CD14-positive monocyte (primary cell): ENCODE measurements at places on chromosomes 16 and 17. TPM values are rescaled to one million over a fixed set of nuclear protein-coding genes. Genes with fewer than 3 reads are reported as not detected.

DNA sequence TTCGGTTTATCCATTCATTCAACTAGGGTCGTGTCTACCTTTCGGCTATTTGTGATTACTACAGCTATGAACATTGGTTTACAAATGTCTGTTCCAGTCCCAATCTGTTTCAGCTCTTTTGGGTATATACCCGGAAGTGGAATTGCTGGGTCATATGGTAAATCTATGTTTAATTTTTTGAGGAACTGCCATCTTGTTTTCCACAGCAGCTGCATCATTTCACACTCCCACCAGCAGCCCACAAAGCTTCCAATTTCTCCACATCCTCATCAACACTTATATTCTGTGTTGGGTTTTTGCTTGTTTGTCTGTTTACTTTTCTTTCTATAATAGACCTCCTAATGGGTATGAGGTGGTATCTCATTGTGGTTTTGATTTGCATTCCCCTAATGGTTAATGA lies 48.7 kb upstream of the GINS3 start:
- no peaks in the 10 kb centered on the region for H3K36me3 ChIP-seq
- peaks cover 2% of the 10 kb centered on the region for H3K27me3 ChIP-seq
- H3K27ac ChIP-seq, result no peak overlapping the region
- no peaks in the 10 kb centered on the region for H3K4me1 ChIP-seq
- H3K4me3 ChIP-seq, result no peak overlapping the region
- no peak for DNase-seq

DNA sequence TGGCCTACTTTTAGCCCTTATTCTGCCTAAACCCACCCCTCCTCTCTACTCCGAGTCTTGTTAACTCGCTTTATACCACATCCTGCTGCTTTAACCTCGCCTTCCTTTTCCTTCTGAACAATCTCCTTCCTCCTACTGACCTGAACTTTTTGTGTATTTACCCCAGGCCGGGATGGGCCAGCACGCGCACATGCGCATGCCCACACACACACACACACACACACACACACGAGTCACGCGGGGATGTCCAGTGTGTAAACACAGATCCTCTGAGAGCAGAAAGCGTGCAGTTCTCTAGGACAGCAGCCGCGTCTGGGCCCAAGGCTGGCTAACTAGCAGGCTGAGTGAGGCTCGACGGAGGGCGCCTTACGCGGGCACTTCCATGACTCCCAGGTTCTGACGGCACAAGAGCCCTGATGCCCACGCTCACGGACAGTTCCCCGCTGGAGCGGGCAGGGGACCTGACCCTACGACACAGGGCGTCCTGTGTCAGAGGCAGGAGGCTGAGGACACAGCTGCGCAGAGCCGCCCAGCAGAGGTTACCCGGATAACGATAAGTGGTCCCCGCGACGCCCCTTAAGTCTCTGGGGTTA lies 610 bp downstream of the PIK3R5 start:
- peaks cover 71% of the 10 kb centered on the region for H3K4me1 ChIP-seq
- H3K4me3 ChIP-seq, result peak overlapping the region; percentile 95
- peaks cover 11% of the 10 kb centered on the region for H3K36me3 ChIP-seq
- H3K27me3 ChIP-seq, result no peaks in the 10 kb centered on the region

KRTAP9-2 gene
- not detected in 2 replicates for polyA plus RNA-seq

DNA sequence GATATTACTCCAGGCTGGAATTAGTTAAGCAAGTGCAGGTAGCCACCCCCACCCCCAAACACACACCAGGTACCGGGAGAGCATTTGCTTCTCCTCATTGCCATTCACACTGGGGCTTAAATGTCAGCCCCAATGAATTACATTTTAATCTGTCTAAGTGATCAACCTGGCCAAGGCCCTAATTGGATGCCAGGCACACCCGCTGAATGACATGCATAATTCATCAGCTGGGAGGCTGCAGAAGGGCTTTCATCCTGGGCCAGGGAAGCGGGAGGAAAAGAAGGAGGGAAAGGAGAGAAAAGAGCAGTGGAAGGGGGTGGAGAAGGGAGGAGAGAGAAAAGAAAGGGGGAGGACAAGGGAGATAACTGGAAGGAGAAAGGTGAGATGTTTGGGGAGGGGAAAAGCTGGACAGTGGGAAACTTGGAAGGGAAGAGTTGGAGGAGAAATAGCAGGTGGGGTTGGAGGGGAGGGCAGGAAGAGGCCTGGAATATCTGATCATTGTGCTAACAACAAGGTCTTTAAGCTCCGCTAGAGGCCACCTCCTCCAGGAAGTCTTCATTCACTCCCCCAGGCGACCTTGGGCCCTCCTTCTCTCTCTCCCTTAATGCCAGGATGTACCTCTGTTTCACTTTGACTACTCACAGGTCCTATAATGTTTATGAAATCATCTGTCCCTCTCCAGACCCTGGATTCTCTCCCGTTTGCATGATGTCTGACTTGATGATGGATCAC lies 40.1 kb upstream of the CES5A start:
- no peak overlapping the region for H3K27ac ChIP-seq
- H3K4me3 ChIP-seq, result no peak overlapping the region
- H3K4me1 ChIP-seq, result no peaks in the 10 kb centered on the region
- H3K27me3 ChIP-seq, result no peaks in the 10 kb centered on the region

GRCh38 chr16:14285513-14286367 lies 214.6 kb downstream of the MRTFB start:
- H3K27ac ChIP-seq, result peak overlapping the region; percentile 68
- peak overlapping the region; percentile 92 for H3K4me3 ChIP-seq
- H3K4me1 ChIP-seq, result peaks cover 32% of the 10 kb centered on the region
- no peaks in the 10 kb centered on the region for H3K36me3 ChIP-seq
- peak; percentile 92 for DNase-seq
- no peaks in the 10 kb centered on the region for H3K27me3 ChIP-seq

GRCh38 chr16:12584488-12585233 lies 219.0 kb downstream of the CPPED1 start:
- no peaks in the 10 kb centered on the region for H3K36me3 ChIP-seq
- no peaks in the 10 kb centered on the region for H3K4me1 ChIP-seq
- no peak for DNase-seq
- H3K27me3 ChIP-seq, result no peaks in the 10 kb centered on the region
- no peak overlapping the region for H3K27ac ChIP-seq
- H3K4me3 ChIP-seq, result no peak overlapping the region

- H3K27me3 ChIP-seq, result no peaks in the 10 kb centered on the region
- H3K4me3 ChIP-seq, result no peak overlapping the region
- peak overlapping the region; percentile 28 for H3K27ac ChIP-seq
- DNase-seq, result no peak
- H3K36me3 ChIP-seq, result peaks cover 12% of the 10 kb centered on the region
Measured at GRCh38 chr17:2940352-2940751, 123.1 kb downstream of the OR1D5 start.

DNA sequence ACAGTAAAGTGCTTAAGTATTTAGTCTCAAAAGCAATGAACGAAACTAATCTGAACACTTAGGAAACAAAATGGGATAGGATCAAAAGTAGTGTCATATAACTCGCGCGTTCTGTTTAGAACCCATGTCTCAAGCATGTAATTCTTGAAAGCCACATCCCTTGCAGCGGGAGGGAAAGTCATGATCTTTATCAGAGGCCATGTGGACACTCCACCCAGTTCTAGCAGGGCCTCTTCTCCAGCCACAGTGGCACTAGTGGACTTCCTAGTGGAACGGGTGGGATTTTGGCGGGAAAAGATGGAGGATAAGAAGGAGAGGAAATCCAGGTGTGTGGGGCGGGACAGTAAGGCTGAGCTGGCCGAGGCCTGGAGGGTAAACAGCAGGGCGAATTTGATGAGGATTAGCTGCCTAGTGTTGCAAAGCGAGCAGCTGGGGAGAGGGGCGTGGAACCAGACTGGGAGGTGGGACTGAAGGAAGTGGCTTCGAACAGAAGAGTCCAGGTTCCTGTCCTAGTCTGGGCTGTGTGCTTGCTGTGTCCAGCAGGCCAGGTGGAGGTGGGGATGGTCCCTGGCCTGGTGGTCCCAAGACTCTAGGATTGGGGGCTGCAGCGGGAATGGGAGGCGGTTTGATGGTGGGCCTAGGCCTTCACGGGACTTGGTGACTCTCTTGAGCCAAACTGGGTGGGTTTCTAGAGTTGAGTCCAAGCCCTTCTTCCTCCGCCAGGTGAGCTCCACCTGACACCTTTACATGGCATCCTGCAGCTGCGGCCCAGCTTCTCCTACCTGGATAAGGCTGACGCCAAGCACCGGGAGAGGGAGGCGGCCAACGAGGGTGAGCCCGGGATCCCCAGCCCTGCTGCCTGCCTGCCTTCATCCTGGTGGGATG lies 15.9 kb downstream of the POLR3E start:
- no peaks in the 10 kb centered on the region for H3K27me3 ChIP-seq
- no peak overlapping the region for H3K27ac ChIP-seq
- peaks cover 91% of the 10 kb centered on the region for H3K36me3 ChIP-seq
- no peak overlapping the region for H3K4me3 ChIP-seq
- H3K4me1 ChIP-seq, result no peaks in the 10 kb centered on the region

DNA sequence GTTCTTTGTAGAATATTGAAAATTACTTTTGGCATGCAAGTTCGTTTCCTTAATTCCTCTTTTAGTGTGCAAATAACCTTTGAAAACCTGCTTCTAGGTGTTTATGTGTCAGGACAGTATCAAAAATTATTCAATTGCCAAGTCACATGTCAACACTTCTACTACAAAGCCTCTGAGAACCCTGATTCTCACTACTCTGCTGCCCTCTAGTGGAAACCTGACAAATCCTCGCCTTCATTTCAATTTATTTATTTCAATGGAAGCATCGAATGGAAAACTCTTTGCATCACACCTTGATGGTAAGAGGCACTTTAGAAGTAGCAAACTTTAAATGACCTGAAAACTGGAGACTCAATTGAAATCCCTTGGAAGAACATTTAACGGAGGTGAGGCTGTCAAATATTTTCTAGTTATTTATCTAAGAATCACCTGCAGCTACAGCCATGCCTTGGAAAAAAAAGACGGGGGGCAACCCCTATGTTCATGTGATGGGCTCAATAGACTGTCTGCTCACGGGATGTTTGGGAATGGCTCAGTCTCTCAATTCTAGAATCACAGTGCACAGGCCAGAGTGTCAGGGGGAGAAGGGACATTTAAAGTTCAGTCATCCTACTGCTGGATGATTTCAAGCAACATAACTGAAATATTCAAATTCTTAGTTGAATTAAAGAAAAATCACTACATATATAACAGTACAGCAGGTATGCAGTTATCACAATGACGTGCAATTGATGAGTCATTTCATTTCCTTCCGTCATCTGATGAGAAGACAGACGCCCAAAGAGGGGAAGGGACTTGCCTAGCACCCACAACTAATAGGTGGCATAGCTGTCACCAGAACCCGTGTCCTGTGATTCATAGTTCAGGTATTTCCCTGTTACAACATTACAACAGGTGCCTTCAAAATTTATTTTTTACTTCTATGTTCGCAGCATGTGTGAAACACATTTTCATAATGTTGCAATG lies 563.9 kb downstream of the TOX3 start:
- H3K36me3 ChIP-seq, result no peaks in the 10 kb centered on the region
- DNase-seq, result peak; percentile 2
- H3K27me3 ChIP-seq, result no peaks in the 10 kb centered on the region
- H3K4me3 ChIP-seq, result no peak overlapping the region
- H3K27ac ChIP-seq, result no peak overlapping the region

GRCh38 chr17:44518032-44518431 lies 14.8 kb upstream of the GPATCH8 start:
- H3K36me3 ChIP-seq, result no peaks in the 10 kb centered on the region
- no peak overlapping the region for H3K4me3 ChIP-seq
- no peak for DNase-seq
- H3K27me3 ChIP-seq, result no peaks in the 10 kb centered on the region
- H3K27ac ChIP-seq, result no peak overlapping the region

- H3K27ac ChIP-seq, result no peak overlapping the region
- peaks cover 4% of the 10 kb centered on the region for H3K4me1 ChIP-seq
- DNase-seq, result no peak
- H3K36me3 ChIP-seq, result peaks cover 64% of the 10 kb centered on the region
- no peaks in the 10 kb centered on the region for H3K27me3 ChIP-seq
Measured at GRCh38 chr17:50363217-50364060, 9.5 kb downstream of the MRPL27 start.
